Activated T-helper 2 cell treated with anti-CD3 and anti-CD28 coated beads, Interferon-gamma antibody, Interleukin-2, Interleukin-4, amounts not matched to agents 10 μg/mL and 5 μg/mL and 100 μg/mL, durations not matched to agents 14 hours and 24 hours and 36 hours (primary cell): ENCODE measurements at places on chromosomes 7 and 10. TPM values are rescaled to one million over a fixed set of nuclear protein-coding genes. Genes with fewer than 3 reads are reported as not detected.

Gene PHYHIPL
- total RNA-seq = not detected in 2 replicates

Gene LBX1
- not detected in 2 replicates for total RNA-seq

Gene UCMA
- not detected in 2 replicates for total RNA-seq

Gene CALU
- total RNA-seq = 53.7 and 57.4 TPM in 2 replicates

GRCh38 chr10:69061305-69062161 lies 26.4 kb upstream of the SRGN start:
- peak; percentile 35 for DNase-seq
